ENCODE measurements at places on chromosomes 3 and 15.
A peak's percentile ranks its signal among the peaks of the same experiment; 100 is the strongest.

GRCh38 chr3:151330379-151330778 lies 1.0 kb upstream of the P2RY13 start:
- no peak for DNase-seq

- no peak for DNase-seq
Observed at GRCh38 chr15:75468913-75469598, 17.6 kb upstream of the SIN3A start.

DNA sequence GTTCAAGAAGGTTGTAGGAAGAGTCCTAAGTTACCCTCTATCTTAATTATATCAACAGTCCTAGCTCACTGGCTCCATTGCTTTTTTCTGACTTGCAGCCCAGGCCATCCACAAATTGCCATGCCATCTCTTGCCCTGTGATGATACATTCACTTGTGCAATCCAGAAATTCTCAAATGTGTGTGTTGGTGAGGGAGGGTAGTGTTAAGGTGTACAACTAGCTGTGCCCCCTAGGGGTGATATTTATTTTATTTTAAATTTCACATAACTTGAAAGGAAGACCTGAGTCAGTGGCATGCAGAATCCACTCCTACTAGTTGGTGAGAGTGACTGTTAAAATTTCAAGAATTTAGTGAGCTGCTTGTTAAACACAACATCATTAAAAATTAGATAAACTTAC lies 156.1 kb upstream of the ANKRD28 start:
- DNase-seq = no peak

DNA sequence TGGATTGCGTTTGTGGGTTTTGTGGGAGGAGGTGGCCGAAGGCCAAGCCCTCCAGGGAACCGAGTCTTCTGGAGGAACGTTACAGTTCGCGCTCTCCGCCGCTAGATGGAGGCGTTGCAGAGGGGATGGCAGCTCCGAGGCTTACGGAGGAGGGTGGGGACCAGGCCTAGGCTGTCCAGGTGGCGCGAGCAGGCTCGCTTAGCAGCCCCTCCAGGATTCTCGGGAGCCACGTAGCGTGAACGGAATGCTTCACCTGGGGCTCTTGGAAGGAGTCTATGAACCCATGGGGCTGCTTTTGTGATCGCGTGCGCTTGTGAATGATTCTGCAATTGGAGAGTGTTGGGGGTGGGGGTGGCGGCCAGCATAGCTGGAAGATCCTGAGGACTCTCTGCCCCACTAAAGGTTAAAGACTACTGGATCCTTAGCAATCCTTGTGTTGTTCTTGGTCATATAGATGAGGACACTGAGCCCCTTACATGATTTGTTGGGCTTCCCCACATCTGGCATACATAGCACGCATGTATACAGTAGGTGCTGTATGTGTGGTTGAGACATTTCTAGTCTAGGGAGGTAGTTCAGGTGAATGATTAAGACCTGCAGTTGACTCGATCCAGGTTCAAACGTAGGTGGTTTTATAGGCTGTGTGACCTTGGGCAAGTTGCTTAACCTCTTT lies 25.7 kb downstream of the FAM3D start:
- peak; percentile 74 for DNase-seq

DNA sequence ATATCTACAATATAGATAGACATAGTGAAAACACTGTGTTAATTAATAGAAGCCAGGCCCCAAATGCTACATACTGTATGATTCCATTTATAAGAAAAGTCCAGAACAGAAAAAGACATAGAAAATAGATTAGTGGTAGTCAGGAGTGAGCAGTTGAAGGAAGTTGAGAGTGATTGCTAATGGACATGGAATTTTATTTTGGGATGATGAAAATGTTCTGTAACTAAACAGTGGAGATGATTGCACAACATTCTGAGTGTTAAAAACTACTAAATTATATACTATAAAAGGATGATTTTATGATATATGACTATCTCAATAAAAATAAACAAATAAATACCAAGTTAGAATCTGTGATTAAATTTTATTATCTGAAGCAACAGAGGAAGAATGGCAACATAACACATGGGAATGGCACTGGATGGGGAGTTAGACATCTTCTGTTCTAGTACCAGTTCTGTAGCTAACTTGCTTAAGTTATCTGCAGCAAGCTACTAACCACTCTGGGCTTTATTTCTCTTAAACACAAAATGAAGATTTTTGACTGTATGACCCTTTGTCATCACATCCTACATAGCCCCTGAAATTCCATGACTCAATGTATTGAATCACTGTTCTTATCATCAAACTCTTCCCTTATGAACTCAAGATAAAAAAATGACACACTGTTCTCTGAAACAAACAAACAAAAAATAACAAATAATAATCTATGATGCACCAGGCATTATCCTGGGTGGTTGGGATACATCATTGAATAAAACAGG lies 612.7 kb downstream of the TBL1XR1 start:
- no peak for DNase-seq

- no peak for DNase-seq
Observed at GRCh38 chr15:89936051-89936785, 23.5 kb upstream of the ARPIN start.

DNA sequence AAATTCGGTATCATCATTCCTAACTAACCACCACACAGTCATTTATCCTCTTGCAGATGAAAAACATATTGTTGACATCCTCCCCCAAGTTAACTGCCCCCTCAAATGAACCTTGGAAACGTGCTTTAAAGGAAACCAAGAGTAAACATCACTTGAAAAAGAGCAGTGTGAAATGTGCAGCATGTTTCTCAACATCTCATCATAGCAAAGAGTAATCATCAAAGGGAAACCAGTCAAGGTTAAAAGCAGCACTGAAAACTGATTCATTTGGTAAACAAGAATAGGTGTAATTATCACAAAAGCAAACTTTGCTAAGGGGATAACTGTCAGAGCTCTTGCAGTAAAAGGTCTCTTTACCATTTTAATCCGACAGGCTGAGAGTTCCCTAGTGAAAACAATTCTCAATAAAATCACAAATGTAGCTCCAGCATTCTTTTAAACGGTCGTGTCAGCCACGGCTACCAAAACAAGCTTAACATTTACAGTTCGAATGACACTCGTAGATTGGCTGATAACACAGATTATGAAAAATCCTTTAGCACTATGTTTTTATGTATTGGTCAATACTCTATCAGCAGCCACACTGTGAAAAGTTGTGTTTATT lies 461.0 kb downstream of the GBE1 start:
- no peak for DNase-seq

- no peak for DNase-seq
Observed at GRCh38 chr3:55329849-55330248, 157.3 kb downstream of the WNT5A start.

- no peak for DNase-seq
Observed at GRCh38 chr3:23041918-23042696, 161.0 kb upstream of the UBE2E2 start.

DNA sequence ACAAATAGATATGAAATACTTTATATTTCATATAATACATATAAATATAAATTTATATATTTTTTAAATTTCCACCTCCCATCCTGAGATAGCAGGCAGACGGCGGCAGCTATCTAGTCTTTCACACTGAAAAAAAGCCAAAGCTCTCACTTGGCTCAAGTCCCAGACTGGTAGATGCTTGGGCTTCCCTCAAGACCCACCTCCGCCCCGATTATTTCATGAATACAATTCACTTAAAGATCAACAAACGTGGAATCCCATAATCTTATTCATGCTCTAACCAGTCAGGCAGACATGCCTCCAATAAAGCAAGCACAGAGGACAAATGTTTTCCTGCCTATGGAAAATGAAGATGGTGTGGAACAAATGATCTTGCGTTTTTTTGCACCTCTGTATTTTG lies 275.9 kb upstream of the NR2F2 start:
- DNase-seq = no peak

GRCh38 chr3:76436894-76437293 lies 603.0 kb upstream of the ROBO2 start:
- DNase-seq = no peak

DNA sequence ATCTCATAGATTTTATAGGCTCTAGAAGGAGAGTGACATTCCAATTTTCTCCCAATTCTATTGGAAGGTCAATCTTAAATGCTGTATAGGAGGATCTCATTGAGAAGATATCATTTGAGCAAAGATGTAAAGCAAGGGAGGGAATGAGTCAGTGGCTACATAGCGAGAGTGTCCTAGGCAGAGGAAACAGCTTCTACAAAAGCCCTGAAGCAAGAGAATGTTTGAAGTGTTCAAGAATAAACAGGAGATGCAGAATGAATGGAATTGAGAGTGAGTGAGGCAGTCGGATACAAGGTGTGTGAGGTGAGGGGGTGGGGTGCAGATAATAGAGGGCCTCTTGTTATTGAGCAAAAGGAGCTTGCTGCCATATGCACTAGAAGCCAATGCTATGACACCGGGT lies 545.9 kb downstream of the IGSF11 start:
- DNase-seq = no peak

DNA sequence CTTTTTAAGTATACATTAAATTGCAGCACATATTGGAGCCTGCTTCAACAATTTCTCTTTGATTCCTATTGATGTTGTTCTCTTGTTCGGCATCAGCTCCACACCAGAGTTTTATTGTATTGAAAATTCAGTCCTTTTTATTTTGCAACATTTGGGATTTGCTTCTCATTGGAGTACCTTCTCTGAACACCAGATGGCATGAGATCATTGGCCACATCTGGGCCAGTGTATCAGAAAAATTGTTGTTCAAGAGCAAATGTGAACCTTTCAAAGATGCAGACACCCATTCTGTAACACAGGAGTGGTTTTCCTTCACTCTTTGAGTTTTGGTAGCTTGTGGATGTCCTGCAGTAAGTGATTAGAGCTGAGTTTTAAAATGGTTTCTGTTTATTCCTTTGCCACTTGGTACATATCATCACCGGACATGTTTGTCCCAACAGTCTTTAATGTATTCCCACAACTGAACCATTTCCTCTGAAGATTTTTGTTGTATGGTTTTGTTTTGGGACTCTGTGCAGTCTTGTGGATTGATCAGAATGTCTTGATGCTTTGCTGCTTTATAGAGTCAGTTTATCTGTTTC lies 96.1 kb downstream of the MCTP2 start:
- no peak for DNase-seq

DNA sequence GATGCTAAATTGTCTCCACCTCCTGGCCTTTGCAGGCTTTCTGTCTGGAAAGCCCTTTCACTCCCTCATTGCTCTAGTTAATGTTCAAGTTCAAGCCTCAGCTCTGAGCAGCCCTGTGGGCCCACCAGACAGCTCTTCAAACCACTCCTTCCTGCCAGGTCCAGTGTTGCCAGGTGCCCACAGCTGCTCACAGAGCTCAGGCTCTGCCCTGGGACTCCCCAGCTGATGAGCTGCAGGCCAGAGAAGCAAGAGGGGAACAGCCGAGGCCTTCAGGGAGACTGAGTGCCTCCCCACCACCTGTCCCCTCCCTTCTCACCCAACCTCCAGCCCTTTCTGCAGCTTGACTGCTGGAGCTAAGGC lies 1.3 kb upstream of the ZBTB47 start:
- no peak for DNase-seq

GRCh38 chr15:90083954-90084607 lies 18.2 kb downstream of the IDH2 start:
- no peak for DNase-seq

- DNase-seq = no peak
Observed at GRCh38 chr15:86919581-86919980, 839.9 kb downstream of the AGBL1 start.
